ENCODE measurements at places on chromosomes 7 and 10.

DNA sequence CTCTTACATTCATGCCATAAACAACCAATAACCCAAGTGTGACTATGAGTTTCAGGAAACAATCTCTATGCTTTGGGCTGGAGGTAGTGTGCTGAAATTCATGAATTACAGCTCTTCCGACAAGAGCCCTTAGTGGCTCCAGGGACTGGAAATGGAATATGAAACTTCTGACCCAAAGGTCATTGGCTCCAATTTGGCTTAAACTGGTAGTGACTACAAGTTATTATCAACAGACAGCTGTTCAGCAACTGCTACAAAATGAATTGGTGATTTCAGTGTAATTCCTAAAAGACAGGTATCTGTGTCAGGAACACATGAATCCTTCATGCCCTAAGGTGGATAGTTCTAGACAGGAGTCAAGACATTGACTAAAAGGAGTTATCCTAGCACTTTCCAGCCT is 745.4 kb downstream of the PHTF2 start:
- no peak for DNase-seq

- no peak for DNase-seq
These were observed 11.2 kb upstream of the HOXA13 start for GRCh38 chr7:27211084-27211446.

DNA sequence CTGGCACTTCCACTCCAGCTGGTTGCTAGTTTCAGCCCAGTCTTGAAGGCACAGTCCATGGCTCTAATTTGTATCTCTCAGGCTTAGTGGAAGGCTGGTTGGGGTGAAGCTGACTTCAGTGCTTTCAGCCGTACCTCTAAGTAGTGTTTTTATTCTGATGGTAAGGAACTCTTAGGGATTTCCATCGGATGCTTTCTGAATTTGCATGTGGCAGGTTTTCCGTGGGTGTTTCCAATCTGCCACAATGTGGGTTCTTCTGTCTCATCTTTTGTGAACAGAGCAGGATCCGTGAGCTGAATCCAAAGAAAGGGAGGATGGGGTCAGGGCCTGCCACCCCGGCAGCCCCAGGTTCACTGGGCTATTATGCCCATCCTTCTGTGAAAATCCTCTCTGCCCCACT is 607.9 kb upstream of the MKI67 start:
- no peak for DNase-seq

DNA sequence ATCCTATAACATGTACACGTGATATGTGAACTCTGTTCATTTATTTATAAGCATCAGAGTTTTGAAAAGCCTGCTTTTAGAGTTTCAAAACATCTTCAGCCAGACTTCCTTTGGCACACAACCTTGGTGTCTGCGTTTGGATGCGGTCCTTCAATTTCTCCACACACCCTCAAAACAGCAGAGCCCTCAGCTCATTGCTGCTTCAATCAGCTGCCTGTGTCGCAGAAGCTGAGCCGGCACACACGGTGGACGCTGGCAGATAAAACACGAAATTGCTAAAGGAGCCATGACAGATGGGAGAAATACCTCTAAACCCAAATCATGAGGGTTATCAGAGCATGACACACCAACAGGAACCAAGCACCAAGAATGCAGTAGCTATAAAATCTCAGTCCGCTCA is 396.4 kb upstream of the AKR1E2 start:
- DNase-seq: no peak

DNA sequence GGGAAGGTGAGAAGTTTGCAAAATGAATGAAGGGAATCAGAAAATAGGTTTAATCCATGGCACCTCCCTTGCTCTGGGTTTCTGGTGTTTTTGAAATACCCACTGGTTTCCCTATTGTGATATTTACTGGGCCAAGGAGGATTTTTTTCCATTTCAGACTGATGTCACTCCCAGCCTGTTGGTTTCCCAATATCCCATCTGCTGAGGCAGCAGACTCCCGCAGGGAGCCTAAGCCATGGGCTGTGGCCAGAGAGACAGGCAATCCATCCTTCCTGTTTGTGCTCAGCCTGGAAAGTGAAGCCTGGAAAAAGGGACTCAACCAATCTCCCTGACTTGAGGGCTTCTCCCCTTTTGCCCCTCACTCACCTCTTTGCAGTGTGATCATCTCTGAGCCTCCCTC is 22.8 kb downstream of the FAM107B start:
- no peak for DNase-seq

- DNase-seq: peak; percentile 47
These were observed 5.7 kb downstream of the WAC start for GRCh38 chr10:28538595-28538994.

GRCh38 chr7:15399441-15399840 is 162.4 kb downstream of the AGMO start:
- no peak for DNase-seq

DNA sequence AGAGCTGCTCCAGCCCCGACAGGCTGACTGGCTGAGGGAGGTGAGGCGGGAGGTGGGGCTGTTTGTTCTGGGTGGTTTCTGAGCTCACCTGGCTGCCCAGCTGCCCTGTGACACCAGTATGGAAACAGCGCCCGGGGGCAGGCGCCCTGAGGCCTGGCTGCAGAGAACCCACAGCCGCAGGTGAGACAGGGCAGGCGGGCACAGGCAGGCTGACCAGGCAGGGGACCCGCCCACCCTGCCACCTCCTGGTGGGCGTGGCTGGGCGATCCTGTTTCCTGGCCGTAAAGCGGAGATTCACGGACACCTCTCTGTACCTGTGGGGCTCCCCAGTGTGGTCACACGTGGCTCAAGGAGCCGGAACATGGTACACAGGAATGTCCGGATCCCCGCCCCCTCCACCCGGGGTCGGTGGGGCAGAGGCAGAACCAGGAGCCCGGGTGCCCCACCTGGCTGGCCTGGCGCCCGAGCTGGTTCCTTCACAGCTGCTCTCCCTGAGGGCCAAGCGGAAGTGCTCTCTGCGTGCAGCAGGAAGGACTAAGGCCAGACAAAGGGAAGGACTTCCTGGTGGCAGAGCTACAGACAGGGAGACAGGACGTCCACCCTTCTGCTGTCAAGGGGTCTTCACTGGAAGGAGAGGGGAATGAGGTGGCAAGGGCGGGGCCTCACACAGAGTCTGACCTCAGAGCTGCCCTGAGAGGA is 3.9 kb downstream of the MICALL2 start:
- no peak for DNase-seq

DNA sequence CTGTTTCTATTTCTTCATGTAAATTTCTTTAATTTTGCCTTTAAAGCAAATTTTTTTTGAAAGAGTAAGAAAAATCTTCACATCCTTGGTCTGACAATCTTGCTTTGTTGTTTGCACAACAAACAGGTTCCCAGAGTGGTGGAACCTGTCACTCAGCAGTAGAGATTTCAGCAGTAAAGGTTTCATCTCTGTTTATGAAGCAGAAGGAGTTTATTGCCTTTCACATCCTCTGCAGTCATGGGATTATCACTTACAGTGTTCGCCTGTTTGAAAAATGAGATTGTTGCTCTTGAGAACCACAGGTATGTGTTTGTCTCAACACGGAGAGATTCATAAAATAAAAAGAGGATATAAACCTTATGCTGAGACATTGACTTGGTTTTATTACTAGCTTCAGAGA is 342.6 kb downstream of the IPMK start:
- DNase-seq: no peak

DNA sequence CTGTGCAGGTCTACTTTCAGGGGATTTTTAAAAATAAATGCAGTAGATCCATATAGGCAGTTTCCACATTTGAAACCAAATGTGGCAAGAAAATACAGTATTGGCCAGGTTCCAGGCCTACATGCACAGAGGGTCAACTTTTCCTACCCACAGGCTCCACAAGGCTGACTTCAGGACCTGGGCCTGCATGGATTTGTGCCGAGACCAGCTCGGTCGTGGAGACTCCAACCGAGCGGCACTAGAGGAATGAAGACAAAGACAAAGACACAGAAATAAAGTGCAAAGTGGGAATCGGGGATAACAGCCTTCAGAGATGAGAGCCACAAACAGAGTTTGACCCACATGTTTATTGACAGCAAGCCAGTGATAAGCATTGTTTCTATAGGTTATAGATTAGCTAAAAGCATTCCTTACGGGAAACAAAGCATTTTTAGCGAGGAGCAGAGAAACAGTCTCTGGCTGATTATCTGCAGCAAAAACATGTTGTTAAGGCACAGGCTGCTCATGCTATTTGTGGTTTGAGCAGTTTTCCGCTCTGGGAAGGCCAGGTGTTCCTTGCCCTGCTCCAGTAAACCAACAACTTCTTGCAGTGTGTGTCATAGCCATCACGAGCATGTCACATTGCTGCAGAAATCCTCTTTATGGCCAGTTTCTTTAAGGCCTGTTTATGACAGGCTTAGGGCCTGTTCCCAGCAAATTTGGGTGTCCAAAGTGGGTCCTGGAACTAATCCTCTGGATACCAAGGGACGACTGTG is 52.6 kb downstream of the ZNF37A start:
- no peak for DNase-seq

DNA sequence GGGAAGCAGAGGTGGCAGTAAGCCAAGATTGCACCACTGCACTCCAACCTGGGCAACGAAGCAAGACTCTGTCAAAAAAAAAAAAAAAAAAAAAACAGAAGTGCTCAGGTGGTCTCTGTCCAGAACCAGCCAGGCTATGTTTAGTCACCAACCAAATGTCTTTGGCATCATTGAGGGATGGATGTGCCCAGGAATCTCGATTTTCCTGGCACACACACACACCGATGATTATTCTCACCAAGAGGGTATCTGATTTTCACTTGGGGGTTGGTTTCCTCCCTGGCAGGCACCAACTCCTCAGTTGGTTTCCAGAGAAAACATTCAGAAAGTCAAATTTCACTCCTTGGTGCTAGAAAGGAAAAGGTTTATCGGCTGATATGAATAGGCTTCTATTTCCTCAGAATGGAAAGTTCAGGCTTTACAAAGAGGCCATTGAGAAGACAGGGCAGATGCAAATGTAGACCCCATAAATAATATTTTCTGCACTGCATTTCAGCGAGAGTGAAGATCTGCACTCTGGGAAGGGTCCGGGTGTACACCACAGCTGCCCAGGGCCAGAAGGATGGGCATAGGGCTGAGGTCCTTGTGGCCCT is 154.8 kb downstream of the TNS3 start:
- no peak for DNase-seq

DNA sequence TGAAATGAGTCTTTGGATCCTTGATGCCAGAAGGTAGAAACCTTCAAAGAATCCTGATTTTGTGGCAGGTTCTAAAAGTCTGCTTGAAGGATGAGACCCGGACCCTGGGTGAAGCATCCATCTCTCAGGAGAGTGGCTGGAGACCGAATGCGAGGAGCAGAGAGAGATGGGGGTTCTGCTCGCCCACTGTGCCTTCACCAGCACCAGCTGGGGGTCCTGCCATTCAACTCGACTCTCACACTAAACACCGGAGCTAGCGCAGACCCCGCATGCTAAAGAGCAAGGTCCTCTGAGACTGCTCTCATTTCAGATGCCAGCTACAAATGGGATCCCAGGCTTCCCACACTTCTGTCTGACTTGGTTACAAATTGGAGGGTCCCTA is 218.4 kb downstream of the GLRX3 start:
- DNase-seq: no peak

DNA sequence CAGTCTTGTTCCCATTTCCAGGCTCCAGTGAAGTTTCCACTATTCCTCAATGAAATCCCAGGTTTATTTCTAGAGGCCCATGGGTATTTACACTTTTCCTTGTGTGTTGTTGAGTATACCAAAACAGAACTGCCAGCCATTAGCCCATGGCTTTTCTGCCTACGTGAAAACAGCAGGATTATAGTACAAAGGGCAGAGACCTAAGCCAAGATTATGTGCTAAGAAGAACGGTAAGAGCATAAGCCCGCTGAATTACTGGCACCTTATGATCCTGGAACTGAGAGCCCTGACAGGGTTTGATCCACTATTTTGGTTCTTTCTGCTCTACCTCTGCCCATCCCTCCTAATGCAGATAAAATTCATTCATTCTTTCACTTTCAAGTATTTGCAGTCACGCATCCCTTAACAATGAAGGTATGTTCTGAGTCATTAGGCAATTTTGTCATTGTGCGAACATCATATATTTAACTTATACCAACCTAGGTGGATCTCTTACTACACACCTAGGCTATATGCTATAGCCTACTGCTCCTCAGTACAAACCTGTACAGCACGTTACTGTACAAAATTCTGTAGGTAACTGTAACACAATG is 16.0 kb downstream of the SEMA3C start:
- DNase-seq: no peak

- no peak for DNase-seq
These were observed 317.5 kb downstream of the WDR11 start for GRCh38 chr10:121168545-121169216.

DNA sequence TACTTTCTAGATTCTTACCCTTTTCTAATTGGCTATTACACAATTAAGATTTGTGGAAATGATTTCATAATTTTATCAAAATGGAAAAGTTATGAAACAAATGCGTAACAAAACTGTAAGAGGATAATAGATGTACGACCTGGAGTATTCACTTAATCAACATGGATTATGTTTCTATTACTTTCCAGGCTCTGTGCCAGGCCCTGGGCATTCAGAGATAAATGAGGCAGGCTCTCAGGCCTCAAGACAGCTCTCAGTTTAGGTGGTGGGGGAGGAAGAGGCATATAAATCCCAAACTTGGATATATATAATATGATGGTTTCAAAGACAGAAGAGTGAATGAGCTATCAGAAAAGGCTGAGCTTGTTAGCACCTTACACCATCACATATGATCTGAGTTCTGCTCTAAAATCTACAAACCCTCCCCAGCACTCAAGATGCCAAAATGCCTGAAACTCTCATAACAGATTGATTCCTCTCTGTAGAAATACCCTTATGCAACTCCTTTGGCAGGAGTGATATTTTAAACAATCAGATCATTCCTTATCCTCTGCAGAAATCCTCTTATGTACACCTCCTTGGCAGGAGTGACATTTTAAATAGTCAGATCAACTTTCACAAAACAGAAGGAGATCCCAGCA is 42.5 kb downstream of the ACBD5 start:
- DNase-seq: no peak

DNA sequence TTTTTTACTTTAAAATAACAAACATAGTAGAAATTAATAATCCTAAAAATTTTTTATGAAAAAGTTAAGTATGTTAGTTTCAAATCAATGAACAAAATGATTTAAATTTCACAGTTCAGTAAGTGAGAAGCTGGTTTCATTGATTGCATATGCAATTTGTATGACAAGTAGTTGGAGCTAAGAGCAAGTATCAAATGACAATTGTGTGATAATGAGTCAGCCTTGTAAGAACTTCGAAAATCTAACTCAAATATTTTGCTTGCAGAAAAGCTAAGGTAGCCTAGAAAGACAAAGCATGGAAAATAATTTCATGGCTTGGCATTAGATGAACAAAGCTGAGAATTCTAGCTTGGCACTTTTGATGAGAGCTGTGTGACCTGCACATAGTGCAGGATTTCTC is 111.5 kb downstream of the HDAC9 start:
- no peak for DNase-seq

DNA sequence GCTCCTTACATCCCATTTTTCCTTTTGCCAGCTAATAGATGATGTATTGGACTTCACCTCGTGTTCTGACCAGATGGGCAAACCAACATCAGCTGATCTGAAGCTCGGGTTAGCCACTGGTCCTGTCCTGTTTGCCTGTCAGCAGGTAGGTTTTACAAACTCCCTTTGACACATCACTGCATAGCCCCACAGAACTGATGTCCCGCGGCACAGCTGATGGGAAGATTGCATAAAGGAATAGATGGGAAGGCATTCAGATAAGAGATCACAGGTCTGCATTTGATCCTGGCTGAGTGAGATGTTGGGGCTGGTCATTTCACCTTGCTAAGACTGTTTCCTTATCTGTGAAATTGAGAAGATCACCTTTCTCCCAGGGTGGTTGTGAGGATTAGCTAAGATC is 37.9 kb downstream of the PDSS1 start:
- DNase-seq: no peak

- no peak for DNase-seq
These were observed 5.8 kb downstream of the C7orf57 start for GRCh38 chr7:48040944-48041652.

GRCh38 chr10:114437473-114438292 is 33.4 kb upstream of the AFAP1L2 start:
- no peak for DNase-seq

Measured in T-helper 2 cell (primary cell).